Activated CD8-positive, alpha-beta memory T cell treated with anti-CD3 and anti-CD28 coated beads for 4 hours (primary cell): ENCODE measurements at places on chromosomes 11 and 22.

DNA sequence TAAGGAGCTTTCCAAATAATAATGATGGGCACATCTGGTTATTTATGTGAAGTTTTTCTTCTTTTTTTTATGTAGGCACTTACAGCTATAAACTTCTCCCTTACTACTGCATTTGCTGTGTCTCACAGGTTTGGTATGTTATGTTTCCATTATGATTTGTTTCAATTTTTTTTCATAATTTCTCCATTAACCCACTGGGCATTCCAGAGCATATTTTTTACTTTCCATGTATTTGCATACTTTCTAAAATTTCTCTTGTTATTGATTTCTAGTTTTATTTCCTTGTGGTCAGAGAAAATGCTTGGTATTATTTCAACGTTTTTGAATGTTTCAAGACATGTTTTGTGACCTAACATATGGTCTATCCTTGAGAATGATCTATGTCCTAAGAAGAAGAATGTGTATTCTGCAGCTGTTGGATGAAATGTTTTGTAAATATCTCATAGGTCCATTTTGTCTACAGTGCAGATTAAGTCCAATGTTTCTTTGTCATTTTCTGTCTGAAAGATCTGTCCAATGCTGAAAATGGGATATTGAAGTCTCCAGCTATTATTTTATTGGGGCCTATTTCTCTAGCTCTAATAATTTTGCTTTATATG, 362.1 kb downstream of the DDX10 start:
- DNase-seq = no peak

- no peak for DNase-seq
These were observed 987.6 kb downstream of the NTM start for GRCh38 chr11:132357811-132358572.

DNA sequence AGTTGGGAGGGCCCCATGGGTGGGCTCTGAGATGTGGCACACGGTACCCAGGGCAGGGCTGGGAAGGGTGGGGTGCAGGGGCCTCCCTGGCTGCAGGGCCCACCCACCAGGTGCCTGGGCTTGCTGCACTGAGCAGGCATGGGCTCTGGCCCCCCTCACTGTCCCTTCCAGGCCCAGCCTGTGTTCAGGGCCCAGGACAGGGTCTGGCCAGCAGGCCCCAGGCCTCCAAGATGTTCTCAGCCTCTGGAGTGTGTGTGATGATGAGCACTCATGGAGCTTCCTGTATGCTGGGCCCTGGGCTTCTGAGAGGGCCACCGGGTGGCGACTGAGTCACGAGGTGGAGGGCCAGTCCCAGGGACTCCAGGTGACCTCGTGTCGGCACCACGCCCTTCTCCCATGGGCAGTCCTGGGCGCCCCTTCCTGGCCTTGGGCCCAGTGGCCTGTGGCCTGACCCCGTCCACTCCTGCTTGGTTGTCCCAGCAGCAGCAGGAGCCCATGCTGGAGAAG, 55.9 kb upstream of the CCDC188 start:
- DNase-seq = no peak

- no peak for DNase-seq
These were observed 7.6 kb downstream of the SCYL1 start for GRCh38 chr11:65532388-65533064.

GRCh38 chr11:99988471-99988837, 698.6 kb upstream of the ARHGAP42 start:
- DNase-seq = no peak

DNA sequence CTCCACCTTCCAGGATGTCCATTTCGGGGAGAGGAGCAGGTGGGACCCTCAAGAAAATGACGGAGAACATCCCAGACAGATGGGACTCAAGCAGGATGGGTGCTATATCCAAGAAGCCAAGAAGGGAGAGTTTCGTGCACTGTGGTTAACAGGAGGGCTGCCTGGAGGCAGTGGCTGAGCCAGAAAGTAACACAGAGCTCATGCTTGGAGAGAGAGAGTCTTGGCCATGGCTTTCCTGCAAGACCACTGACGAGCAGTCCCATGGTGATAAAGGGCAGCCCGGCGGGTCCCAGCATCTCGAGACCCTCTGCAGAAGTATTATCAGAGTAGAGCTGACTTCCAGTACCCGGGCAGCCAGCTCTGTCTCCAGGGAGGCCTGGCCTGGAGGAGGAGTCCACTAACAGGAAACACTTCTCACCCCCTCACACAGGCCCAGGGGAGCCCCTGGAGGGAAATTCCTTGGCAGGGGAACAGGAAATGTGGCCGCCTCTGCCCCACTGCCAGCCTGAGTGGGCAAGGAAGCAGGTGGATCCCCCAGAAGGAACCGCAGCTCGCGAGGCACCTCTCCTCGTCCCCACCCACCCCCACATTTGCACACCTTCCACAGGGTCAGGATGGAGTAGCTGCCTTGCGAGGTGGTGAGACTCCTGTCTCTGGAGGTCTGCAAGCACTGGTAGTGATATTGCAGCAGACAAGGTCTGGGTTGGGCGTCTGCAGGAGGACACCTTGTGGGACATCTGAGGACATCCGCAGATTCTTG, 32.2 kb downstream of the CYTH4 start:
- no peak for DNase-seq

GRCh38 chr11:63769714-63770455, 1.3 kb upstream of the ZFTA start:
- no peak for DNase-seq

- DNase-seq = no peak
These were observed 26.8 kb upstream of the LIPT2 start for GRCh38 chr11:74520316-74520715.

- DNase-seq = no peak
These were observed 288.1 kb downstream of the ETS1 start for GRCh38 chr11:128299132-128299726.

DNA sequence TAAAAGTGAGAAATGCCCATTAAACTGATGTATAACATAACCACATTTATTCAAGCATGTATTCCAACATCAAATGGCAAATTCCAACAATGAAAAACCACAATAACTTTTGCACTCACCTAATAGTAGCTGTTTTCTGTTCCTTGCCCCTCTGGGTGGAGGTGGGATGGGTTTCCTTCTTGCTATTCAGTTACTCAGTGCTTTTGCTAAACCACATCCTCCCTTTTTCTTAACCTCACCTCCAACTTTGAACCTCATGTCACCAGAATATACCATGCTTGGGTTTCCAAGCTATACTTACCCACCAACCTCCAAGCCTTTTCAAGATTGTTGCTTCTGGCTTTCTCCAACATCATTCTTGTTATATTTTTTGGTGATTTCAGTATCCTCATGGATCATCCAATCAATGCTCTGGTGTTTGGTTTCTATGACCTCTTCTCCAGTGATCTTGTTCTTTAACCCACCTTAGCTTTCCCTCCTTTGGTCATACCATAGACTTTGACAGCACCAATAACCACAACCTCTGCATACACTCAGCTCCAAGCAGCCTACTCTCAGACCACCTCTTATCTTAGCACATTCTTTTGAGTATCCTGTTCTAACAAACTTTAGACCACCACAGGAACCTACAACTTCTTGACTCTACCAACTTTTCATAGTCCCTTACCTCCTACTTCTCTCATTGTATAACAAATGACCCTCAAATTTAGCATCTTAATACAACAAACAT, 3.2 kb upstream of the CCDC15 start:
- DNase-seq = no peak
